ENCODE measurements at places on chromosomes 5 and 9.
A peak's percentile ranks its signal among the peaks of the same experiment; 100 is the strongest.

DNA sequence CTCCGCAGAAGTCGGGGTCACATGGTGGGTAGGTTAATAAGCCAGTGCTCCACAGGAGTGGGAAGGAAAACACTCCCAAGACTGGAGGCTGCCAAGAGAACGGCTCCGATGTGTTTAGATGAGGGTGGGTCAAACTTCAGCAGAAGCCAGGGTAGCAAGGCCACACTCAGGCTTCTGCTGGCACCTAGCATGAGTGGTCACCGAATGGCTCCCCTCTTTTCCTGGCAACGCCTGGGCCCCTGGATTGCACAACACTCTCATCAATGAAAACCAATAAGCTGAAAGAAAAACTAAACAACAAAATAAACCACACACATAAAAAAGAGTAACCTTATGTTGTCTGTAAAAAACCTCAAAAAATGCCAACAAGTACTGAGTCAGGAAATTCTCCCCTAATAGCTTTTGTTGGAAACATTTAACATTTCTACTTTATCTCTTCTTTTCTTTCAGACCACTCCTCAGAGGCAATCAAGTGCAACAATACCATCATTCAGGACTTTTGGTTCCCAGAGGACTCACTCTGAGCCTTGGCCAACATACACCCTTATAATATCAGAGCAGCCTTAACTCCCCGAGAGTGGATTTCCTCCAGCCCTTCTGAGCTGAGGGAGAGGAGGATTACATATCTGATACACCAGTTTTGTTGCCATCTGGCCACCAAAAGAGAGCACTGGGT lies 279.9 kb downstream of the ENC1 start:
- DNase-seq, result no peak

GRCh38 chr9:130664251-130665028 lies at the start of gene PRDM12:
Gene PRDM12, plus strand, starts transcription at chr9:130664594. Its CDS starts 60 bp downstream, at chr9:130664654.
- DNase-seq, result no peak

DNA sequence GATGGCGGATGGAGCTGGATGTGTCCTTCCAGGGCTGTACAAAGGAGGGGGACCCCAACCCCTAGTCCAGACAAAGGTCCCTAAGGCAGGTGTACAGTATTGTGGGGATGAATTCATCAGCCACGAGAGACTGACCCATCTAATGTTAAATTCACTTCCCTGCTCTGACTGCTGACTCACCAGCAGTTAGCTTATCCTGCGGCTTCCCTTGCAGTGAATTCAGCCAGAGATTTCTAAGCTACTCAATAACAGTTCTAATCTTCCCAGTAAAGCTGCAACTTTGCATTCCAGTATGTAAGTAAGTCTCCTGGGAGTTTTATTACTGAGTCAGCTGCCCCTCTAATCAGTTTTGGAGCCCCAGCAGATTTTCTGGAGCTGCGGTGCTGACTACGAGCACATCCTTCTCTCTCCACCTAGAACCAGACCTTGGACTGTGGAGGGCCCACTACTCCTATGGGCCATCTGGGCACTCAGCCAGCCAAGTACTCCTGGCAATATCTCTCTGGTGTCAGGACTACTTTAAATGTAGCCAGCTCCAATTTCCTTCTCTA lies 16.1 kb downstream of the B4GALT1 start:
- DNase-seq, result no peak

DNA sequence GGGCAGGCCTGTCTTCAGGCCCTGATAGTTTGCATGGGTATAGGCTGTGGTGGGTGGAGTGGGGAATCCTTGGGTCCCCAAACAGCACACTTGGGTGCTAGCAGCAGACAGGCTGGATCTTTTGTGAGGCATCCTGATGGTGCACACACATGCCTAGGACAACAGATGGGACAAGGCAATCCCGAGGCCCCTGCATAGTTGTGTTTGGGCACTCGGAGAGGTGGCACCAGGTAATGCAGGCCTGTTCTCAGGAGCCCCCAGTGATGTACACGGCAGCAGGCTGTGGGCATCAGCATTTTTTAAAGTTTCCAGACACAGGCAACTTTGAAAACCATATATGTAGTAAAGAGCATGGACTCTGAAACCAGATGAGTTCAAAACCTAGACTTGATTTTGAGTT lies 65.4 kb downstream of the EPB41L4A start:
- DNase-seq, result no peak

GRCh38 chr9:37040508-37041127 lies 6.5 kb upstream of the PAX5 start:
- no peak for DNase-seq

- no peak for DNase-seq
These were observed 146.1 kb upstream of the RANBP3L start for GRCh38 chr5:36447776-36448175.

GRCh38 chr9:3569529-3569928 lies 43.7 kb upstream of the RFX3 start:
- DNase-seq, result no peak

GRCh38 chr9:132044176-132044875 lies 35.3 kb downstream of the MED27 start:
- DNase-seq, result no peak

DNA sequence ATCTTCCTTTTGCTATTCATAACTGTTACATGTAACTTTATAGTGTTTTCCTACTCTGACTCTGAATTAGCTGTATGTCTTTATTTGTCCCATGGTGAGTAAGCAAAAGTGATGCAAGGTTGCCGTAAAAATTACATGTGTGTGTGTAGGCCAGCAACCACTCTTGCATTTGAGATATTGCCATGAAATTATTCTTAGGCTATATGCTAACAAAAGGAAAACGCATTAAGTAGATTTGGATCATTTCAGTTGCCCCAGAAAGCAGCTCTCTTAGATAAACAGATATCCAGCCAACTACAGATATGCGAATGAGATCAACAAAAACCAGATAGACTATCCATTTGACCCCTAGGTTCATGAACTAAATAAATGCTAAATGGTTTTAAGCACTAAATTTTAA lies 73.6 kb downstream of the CYLC2 start:
- DNase-seq, result no peak

DNA sequence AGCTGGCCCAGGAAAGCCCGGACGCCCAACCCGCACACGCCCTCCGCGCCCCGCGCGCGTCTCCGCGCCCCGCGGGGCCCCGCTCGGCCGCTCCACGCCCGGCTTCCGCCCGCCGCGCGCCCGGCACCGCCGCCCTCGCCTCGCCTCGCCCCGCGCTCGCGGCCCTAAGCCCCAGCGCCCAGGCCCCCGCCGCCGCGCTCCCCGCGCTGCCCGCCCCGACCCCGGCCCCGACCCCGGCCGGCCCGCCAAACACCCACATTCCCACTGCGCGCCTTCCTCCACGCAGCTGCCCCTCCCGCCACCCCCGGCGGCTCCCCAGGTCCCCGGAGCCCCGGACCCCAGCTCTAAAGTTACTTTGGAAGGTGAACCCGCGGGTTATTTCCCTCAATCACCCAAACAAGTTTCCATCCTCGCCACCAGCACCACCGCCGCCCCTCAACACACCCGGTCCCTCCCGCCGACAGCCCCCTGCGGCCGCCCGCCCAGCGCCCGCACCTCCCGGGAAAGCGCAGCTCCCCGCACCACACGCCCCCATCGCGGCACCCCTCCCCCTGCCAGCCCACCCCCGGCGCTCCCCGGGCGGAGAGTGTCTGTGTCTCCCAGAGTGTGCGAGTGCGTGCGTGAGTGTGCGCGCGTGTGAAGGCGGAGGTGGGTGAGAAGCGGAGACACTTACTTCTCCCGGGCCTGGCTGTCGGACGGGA lies 439 bp downstream of the SSBP2 start:
- no peak for DNase-seq

DNA sequence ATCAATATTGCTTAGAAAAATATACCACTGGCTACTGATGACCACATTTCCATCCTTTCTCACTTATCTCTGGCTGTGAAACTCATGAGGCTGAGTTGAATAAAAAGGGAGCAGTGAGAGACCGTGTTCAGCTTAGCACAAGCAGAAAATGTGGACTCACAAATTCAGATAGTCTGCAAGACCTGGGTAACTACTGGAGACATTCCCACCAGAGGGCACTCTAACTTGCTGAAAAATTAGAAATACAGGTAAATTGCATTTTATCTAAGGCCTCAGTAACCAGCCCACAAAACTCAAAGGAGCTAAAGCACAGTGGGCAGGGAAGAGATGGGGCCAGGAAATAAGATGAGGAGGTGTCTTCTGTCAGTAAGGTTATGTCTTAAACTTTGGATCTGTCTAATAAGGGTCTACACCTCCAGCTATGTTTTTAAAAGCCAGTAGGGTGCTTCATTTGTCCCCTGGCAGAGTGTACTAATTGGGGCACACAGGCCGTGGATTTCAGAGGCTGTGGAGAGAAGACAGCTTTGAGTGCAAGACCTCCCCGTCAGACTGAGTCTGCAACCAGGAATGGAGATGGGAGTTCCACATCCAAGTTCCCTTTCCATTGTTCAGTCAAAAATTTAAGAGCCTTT lies 8.7 kb upstream of the NDUFB6 start:
- DNase-seq, result peak; percentile 69

GRCh38 chr5:25688156-25688555 lies 1043.4 kb upstream of the CDH10 start:
- no peak for DNase-seq

GRCh38 chr9:126307322-126308061 lies 19.1 kb upstream of the MVB12B start:
- peak; percentile 95 for DNase-seq

GRCh38 chr5:148186248-148187003 lies 16.4 kb upstream of the SPINK6 start:
- no peak for DNase-seq

DNA sequence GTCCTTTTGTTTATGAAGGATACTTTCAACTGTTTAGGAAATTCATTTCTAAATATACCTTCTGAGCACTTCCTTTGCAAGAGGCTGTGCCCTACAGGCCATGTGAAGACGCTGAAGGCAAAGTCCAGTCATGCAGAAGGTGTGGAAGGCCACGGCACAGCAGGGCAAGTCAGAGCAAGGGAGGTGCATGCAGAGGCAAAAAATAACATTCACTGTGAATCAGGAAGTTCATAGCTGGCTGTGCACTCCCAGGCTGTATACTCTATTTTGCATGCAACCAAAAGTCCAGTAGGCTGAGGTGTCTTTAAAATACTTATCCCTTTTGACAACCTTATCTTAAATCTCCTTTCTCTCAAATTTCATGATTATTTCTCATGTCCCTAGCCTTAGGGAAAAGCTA lies 50.3 kb downstream of the GNAQ start:
- DNase-seq, result peak; percentile 65

DNA sequence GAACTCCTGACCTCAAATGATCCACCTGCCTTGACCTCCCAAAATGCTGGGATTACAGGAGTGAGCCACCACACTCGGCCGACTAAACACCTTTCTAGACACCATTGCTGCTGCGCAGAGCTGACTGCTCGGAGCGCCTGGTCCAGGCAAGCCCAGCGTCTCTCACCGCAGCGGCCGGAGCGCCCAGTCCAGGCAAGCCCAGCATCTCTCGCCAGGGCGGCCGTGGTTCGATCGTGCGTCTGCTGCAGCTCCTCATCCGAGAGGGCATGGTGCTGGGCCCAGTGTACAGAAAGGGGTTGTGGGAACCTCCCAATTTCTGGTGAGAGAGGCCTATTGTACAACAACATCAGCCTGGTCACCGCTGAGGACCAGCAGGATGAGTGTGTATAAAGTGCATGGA lies 109.5 kb upstream of the RAPGEF1 start:
- no peak for DNase-seq

- no peak for DNase-seq
These were observed 607.8 kb upstream of the PTGER4 start for GRCh38 chr5:40071870-40072269.

DNA sequence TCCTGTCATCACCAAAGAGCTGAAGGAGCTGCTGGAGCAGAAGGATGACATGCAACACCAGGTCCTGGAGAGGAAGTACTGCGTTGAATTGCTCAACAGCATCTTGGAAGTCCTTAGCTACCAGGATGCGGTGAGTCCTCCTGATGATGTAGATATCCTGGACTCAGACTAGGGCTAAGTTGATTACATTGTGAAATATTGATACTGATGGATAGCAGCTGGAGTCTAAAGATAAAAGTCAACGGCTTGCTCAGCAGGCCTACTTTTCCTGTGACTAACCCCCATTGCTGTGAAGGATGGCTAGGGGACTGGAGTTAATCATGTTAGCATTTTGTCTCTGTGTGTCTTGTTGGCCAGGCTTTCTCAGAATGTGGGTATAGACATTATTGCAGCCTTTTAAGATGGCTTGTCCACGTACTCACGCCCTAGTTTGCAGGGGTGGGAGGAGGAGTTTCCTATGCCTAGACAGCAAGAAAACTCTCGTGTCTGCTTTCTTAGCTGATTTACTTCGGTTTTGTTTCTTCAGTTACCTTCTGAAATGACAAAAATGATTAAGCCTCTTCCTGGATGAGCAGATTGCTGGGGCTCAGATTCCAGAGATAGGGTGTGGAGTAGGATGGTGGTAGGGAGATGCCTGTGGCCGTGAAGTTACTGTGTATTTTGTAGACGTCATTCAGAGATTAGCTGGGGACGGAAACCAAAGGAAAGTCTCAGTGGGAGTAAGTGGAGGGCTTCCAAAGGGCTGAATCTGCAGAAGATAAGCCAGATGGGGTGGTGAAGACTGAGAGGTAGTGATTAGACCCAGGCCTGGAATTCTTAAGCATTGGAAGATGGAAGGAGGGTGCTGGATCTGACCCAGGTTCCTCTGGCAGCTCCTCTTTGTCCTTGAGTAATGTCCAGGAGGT lies 166.3 kb downstream of the DOCK2 start:
- DNase-seq, result no peak

DNA sequence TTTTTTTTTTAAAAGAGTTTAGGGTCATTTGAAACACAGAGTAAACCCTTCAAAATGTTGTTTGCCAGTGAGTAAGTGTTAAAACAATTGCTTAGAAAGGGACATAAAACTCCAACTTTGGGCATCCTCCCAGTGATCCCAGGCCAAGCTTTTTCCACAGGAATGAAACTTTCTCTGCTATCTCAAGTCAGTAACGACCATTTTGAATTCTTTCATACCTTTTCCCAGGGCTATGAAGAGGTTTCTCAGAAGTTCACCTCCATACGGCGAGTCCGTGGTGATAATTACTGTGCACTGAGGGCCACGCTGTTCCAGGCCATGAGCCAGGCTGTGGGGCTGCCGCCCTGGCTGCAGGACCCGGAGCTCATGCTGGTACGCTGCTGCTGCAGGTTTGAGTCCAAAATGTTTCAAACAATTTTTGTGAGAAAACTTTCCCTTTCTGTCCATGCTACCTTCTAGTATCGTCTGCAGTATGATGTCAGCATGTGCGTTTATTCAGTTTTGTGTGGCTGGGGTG lies 16.8 kb downstream of the OTULIN start:
- no peak for DNase-seq

DNA sequence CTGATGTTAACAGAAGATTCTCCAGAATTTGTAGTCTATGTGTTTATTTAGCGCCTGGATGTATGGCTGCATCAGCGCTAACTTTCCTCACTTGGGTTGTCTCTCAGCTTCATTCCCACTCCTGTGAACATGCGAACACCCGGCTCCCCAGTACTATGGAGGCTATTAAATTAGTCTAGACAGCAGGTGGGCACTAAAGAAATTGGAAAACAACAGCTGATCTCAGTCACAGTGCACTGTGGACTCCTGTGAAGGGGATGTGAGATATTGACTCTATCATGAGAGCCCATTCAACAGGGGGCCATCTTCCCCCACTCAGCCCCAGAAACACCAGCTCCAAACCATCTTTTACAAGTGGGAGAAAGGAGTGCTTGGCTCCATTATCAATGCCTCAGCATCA lies 471.0 kb downstream of the KDM4C start:
- no peak for DNase-seq

- DNase-seq, result no peak
These were observed 47.5 kb downstream of the UBE2QL1 start for GRCh38 chr5:6496207-6496584.
